ENCODE measurements at places on chromosomes 2 and 18.
A peak's percentile ranks its signal among the peaks of the same experiment; 100 is the strongest.

GRCh38 chr2:44759823-44760222 is 181.7 kb upstream of the SIX3 start:
- no peak for DNase-seq

GRCh38 chr2:19754907-19755306 is 146.9 kb downstream of the TTC32 start:
- no peak for DNase-seq

DNA sequence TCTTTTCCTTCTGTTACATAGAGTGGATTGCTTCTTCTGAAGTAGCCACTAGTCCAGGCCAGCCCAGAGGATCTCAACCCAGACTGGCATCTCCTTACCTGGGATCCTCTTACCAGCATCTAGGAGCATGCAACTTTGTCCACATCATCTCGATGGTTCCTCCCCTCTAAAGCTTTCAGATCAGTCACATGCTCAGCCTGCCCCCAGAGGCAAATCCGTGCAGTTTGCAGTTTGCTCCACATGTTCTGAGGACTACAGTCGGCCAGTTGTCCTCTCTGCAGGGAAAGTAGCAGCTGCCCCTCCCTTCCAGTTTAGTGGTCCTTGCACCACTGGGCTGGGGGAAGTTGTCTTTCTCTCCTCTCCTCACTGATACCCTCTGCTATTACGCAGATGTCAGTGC is 259.8 kb upstream of the APCDD1 start:
- DNase-seq: no peak

DNA sequence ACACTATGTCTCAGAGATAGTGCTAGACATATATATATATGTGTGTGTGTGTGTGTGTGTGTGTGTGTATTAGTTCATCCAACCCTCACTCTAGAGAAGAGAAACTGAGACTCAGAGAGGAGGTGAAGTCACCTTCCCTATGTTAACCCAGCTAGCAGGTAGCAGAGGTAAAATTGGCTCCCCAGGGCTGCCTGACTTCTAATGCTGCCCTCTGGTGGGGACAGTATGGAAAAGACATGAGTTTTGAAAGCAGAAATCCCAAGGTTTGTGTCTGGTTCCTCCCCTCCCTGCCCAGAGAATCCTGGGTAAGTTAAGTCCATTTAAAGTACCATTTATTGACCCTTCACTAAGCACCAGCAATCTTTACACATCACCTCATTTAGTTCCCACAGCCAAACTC is 137.7 kb downstream of the THNSL2 start:
- DNase-seq: peak; percentile 43

GRCh38 chr2:32427672-32428610 is 71.1 kb downstream of the BIRC6 start:
- no peak for DNase-seq

DNA sequence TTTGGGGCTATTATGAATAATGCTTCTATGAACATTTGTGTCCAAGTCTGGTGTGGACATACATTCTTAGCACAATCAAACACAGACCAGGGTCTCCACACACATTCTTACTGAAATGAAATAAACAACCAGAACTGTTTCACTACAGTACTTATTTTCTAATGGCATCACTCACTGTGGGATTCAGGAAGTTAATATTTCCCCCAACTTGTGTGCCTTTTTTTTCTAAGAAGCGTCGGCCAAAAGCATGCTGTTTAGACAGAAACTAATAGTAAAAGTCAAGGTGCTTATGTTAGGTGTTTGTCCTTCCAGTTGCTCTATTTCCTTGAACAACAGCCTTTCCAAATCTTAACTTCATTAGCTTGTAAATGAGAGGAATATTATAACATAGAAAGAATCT is 117.6 kb downstream of the DOCK10 start:
- DNase-seq: no peak

DNA sequence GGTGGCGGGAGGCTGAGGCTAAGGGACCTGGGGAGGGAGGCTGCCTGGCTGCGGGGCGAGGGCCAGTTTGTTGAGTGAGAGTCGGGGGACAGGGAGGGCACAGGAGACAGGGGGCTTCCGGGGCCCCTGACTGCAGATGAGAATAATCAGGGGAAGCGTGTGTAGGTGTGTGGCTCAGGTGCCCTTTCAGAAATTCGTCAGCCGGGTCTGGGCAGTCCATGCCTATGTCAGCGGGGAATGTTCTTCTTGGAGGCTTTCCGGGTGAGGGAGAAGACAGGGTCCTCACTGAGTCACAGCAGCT is 52.3 kb upstream of the OTOF start:
- DNase-seq: no peak

GRCh38 chr2:99754210-99754609 is 264.4 kb upstream of the REV1 start:
- no peak for DNase-seq

DNA sequence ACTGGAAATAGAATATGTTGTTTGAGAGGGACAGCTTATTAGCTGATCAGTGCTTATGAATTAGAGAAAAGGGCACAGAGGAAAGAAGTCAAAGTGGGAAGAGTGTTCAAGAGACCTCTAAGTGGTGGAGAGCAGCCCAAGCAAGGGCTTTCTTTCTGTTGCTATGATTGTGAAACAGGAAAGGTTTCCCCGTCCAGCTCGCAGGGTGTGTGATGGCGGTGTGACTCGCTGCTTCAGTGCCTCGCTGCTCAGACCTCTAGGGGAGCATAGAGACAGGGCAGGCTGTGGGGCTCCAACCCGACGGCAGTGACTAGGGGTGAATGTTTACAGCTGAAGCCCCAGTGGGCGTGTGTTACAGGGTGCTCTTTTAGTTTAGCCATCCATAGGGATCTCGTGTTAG is 166.5 kb upstream of the COPS8 start:
- DNase-seq: no peak

DNA sequence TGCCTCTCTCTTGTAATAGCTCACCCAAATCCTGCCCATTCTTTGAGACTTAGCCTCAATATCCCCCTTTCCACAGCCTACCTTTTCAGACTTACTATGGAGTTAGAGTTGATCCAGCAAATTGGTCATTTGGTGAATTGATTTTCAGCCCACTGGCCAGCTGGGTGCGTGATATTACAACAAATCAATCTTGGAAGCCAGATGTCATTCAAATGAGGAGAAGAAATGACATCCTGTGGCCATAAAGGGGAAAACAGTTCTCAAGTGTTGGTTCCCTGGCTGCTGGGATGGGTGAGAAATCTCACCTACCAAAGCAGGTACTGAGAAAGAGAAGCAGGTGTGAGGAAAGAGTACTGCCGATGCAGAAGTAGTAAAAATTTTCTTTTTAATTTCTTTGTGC is 36.7 kb upstream of the FOXI3 start:
- no peak for DNase-seq

DNA sequence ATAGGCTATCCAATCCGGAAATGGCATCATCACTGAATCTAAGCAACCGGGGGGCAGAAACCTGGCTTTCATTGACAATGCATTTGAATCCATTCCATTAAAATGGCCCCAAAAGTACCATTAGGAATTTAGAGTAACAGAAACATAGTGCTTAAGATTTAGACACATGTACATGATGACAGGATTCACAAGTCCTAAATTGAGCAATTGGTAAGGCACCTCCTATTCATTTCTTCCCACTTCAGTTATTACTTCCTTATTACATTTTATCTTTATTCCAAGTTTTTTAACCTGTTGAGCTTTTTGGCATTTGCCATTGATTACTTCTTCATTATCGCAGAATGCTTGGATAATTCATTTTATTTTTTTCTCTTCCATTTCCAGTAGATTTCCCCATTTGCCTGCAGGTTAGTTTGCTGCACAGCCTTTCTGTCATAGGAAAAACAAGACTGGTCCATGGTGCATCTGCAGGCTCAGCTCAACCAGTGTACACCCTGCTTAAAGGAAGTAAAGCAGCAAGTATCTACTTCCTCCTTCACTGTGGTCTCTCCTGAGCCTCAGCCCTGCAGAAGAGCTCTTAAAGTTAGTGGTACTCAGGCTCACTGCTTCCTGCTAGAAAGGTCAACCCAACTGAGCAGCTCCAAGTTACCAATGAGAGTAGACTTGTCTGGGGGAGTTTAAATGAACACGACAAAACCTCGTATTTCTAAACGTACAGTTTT is 89.2 kb downstream of the DOCK10 start:
- no peak for DNase-seq

GRCh38 chr2:156562124-156562523 is 125.9 kb downstream of the GPD2 start:
- DNase-seq: no peak

- no peak for DNase-seq
Measured at GRCh38 chr2:223108351-223109050, 56.5 kb downstream of the KCNE4 start.

GRCh38 chr2:46276642-46277041 is 20.6 kb upstream of the EPAS1 start:
- no peak for DNase-seq

DNA sequence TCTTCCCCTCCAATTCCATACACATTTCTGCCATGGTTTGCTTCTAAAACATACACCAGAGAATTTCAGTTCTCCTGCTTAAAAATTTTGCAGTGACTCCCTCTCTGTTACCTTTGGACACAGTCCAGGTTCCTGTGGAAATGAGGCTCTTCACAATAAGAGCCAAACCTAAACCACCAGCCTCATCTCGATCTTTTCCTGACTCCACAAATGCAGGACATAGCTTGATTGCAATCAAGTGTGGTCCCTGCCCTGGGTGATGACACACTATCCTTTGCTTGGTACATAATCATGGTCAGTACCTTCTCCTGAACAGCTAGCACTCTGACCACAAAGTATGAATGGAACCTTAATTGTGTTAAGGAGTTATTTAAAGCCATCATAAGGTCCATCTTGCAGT is 134.9 kb upstream of the CHAC2 start:
- DNase-seq: no peak

- no peak for DNase-seq
Measured at GRCh38 chr18:35455926-35456763, 41.6 kb downstream of the INO80C start.

GRCh38 chr2:152445791-152446201 is 110.8 kb downstream of the FMNL2 start:
- DNase-seq: no peak

DNA sequence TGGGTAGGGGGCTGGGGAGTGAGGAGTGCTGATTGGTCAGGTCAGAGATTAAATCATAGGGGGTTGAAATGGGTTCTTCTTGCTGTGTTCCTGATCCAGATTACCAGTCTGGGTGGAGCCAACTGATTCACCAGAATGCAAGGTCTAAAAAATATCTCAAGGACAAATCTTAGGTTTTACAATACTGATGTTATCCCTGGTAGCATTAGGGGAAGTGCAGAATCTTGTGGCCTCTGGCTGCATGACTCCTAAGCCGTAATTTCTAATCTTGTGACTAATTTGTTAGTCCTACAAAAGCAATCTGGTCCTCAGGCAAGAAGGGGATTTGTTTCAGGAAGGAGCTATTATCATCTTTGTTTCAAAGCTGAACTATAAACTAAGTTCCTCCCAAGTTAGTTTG is 289.2 kb upstream of the KYNU start:
- no peak for DNase-seq

DNA sequence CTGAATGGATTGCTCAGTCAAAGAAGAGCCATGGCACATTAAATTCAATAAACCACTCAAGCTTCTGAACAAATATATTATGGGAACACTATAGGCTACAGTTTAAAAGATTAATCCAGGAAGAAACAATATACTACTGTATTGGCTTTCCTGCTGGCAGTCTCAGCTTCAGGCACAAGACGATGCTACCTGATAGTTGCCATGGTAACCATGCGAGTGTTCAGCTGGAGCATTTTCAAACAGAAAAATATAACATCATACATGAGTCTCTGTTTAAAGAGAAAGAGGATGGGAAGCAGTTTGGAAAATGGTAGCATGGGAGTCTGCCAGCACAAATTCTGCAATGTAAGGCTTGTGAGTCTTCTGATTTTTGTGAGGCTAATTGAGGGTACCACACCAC is 65.9 kb upstream of the CPO start:
- no peak for DNase-seq

DNA sequence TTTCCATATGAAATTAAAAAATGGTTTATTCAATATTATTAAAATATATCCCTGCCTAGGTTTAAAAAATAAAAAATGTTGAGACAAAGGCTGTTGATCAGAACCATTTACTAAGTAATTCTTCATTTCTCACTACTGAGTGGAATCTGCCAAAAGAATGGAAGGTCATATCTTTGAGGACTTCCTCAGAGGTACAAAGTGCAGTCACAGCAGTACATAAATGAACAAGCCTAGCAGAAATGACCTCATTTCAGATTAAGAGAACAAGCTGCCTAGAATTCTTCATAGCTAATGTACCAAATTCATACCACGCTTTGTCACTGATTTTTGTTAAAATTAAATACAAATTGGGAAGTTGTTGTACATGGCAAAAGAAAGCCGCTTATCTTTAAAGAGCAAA is 318.9 kb upstream of the TFPI start:
- no peak for DNase-seq

DNA sequence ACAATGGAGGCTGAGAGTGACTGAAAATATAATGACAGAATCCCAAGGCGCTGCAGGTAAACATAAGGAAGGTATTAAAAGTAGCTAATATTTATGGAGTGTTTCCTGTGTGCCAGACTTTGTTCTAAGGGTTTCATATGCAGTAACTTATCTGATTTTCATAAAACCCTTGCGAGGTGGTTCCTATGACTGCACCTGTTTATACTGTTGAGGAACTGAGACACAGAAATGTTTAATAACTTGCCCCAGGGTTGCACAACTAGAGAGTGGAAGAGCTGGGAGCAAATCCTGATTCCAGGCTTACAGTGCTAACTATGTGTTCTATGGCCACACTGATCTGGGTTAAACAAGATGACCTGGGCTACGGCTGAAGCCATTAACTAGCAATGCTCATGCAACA is 2.4 kb downstream of the SP110 start:
- DNase-seq: no peak

DNA sequence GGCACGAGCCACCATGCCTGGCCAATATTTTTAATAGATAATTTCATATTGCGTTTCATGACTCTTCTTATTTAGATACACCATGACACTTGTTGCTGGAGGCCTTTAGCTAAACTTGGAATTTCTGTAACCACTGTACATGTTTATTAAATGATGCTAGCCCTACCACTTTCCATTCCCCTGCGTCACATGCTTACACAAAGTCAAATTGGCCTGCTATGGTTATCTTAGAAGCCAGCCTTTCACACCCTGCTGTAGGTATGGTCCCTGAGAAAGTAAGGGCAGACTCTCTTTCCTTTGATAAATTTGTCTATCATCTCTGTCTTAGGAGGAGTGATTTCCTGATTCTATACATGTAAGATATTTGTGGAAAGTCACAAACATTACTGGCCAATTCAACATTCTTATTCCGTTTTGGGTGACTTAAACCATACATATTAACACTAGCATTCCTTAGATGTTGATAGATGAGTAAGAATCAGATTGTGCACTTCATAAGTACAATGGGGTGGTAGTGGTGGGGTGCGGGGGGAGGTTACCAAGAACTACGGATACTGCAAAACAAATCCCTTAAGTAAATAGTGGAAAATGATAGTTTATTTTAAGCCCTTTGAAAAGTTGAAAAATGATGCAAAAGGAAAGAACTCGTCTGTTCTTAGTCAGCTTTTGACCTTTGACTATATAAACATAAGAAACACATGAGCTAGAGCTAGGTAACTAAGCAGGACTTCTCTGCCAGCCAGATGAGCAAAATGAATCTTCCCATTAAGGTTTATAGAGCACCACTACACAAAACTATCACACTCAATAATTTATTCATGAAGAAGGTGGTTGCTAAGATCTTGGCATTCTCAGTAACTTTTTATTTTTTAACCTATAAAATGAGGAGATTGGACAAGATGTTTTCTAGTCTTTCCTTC is 7.9 kb upstream of the NDUFV2 start:
- no peak for DNase-seq

Measured in D341Med (cell line).